CMK (cell line): ENCODE measurements at places on chromosomes 5 and 9.

DNA sequence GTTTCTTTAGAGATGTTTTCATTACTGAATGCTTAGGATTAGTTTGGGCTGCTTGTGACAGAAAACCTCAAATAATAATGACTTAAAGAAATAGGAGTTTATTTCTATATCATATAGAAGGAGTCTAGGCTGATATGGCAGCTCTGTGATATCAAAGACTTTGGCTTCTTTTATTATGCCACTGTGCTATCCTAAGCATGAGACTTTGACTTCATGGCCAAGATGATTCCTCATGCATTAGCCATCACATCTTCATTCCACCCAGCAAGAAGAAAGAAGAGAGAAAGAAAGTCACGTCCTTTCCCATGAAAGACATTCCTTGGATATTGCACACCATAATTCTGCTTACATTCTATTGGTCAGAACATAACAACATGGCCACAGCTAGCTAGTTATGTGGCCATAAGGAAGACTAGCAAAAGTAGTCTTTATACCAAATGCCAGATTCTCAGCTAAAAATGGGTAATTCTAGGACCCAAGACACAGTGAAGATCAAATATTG lies 76.2 kb downstream of the DAPK1 start:
- DNase-seq = no peak

- no peak for DNase-seq
Measured at GRCh38 chr9:114033397-114034103, 44.5 kb downstream of the AMBP start.

DNA sequence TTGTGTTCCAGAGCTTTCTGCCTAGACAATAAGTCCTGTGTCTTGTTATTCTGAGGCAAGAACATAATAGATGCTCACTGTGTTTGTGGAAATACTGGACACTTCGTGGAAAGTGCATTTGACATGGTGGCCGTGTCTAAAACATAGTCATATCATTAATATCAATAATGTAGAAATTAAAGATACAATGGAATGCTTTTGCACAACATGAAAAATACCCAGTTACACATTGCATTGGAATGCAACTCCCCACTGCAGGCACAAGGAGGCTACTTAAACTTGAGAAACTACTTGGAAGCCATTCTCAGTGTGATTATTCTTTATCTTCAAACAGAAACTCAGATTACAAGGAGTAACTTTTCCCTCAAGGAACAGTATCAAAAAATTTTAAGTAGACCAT lies 145.3 kb upstream of the ZNF462 start:
- no peak for DNase-seq

DNA sequence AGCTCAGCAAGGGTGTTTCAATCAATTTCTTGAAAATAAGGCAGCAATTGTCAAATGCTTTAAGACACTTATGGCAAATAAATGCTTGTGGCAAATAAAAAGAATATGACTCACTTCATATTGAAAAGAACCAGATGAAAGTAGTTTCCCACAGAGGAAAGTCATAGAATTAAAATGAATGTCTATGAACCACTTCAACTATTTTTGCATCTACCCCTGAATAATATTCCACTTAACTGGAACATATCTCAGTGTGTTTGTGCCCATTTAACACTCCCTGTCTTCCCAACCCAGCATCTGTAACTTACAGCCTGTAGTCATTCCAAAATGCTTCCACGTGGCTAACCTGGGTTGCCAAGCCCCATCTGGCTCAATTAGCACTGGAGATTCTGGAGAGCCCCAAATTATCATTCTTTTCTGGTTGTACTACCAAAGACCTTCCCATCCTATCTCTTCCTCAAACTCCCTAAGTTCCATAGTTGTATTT lies 84.7 kb downstream of the FEM1C start:
- no peak for DNase-seq

DNA sequence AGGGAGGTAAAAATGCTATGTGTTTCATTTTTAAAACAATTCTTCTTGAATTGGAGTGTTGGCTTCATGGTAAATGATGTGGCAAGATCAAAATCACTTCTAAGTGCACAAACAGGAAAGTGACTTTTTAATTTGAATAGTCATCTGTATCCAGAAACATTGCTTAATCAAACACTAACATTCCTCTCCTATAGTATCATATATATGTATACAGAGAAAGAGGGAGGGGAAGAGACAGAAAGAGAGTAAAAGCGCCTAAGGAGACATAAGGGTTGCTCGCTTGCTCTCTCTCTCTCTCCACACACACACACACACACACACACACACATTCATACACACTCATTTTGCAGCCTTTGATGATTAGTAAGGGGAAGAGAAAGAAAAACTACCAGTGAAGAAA lies 95.4 kb upstream of the PRDM9 start:
- no peak for DNase-seq

DNA sequence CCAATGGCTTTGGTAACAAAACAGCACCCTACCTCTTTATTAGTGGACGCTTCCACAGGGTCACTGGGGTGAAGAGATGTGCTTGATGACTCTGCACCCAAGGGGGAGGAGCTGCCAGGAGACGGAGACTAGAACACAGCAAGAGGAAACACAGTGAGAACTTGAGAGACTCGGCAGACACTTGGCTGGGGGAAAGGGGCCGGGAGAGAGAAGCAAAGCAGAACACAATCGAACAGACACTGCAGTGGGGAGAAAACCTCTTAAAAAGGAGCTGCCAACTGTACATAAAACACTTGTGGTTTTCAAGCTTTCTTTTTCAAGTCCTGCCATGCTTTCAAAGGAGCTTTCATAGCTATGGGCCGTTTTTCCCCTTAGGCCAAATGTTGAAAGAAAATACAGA lies 151.0 kb downstream of the ENTREP1 start:
- no peak for DNase-seq

GRCh38 chr5:90274216-90274615 lies 135.3 kb downstream of the CETN3 start:
- no peak for DNase-seq

- no peak for DNase-seq
Measured at GRCh38 chr5:143008809-143009521, 238.8 kb downstream of the ARHGAP26 start.

- no peak for DNase-seq
Measured at GRCh38 chr5:154472871-154473580, 5.0 kb downstream of the HAND1 start.

- no peak for DNase-seq
Measured at GRCh38 chr9:112556497-112557442, 70.1 kb downstream of the KIAA1958 start.

- DNase-seq = no peak
Measured at GRCh38 chr5:17229313-17229712, 11.9 kb downstream of the BASP1 start.

GRCh38 chr5:10461904-10462555 lies 20.4 kb downstream of the ROPN1L start:
- DNase-seq = no peak

GRCh38 chr9:34647651-34648050 lies 1.2 kb downstream of the GALT start:
- DNase-seq = no peak

GRCh38 chr9:35395076-35395705 lies 94.7 kb upstream of the RUSC2 start:
- DNase-seq = no peak

GRCh38 chr5:135810188-135810943 lies 24.1 kb upstream of the SLC25A48 start:
- no peak for DNase-seq

DNA sequence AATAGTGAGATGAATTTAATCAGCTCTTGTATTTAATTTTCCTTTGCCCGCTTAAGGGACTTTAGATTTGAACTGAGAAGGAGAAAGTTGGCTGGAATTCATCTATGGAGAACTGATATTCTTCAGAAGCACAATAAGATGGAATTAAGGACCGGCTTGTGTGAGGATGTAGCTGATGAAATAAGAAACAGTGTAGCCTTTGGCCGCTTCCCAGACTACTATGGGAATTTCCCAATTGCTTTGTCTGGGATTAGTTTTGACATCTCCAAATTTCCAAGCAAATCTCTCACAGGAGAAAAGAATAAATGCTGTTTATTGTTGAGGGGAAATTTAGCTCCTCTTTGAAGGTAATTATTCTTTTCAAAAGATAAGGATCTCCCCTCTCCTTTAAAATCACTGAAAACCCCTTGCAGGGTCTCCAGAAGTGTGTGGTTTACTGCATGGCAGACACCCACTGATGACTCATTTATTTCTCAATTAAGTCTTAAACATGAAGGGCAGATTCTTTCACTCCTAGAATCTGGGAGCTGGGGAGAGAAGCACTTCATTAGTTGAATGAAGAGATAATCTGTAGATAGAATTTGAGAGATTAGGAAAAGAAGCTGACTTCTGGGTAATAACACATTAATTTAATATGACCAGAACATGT lies 606.5 kb upstream of the ADAMTS16 start:
- DNase-seq = no peak

DNA sequence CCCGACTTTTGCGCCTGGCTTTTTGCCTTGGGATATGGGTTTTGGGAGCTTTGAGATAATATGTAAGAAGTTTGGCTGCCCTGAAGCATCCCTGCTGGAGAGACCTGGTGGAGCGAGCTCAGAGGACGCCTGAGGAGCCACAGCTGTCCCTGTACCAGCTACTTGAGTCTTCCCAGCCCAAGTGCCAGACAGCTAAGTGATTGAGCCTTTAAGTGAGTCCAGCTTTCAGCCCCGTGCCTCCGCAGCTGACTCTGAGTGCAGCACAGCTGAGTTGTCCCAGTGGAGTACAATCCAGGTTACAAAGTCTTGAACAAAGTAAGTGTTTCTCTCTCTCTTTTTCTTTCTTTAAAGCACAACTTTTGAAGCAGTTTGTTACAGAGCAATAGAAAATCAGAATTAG lies 203.8 kb upstream of the DAP start:
- DNase-seq = no peak

- DNase-seq = no peak
Measured at GRCh38 chr5:35127006-35127405, 79.3 kb upstream of the AGXT2 start.

GRCh38 chr9:123225374-123225813 lies 43.0 kb downstream of the STRBP start:
- no peak for DNase-seq

GRCh38 chr5:122312591-122313406 lies 762 bp downstream of the SNCAIP start:
- DNase-seq = no peak

- DNase-seq = no peak
Measured at GRCh38 chr5:102856389-102856777, 101.3 kb downstream of the PAM start.

- DNase-seq = no peak
Measured at GRCh38 chr9:114433720-114434255, 46.0 kb upstream of the AKNA start.

GRCh38 chr9:642014-642413 lies 199.5 kb upstream of the DMRT1 start:
- DNase-seq = peak; percentile 38

- no peak for DNase-seq
Measured at GRCh38 chr5:36701085-36701698, 94.8 kb downstream of the SLC1A3 start.

DNA sequence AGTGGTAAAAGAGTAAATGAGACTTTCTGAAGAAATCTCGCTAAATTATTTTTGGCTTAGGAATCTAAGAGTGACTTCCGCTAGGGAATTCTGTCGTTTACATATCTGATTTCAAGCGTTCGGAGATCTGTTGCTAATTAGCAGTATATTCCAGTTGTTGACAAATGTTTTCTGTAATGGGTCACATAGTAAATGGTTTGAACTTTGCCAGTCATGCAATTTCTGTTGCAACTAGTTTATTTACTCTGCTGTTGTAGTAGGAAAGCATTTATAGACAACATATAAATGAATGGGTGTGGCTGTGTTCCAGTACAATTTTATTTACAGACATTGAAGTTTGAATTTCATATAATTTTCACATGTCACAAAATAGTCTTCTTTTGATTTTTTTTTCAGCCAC lies 57.4 kb upstream of the JAK2 start:
- no peak for DNase-seq

GRCh38 chr9:78365748-78366697 lies 69.1 kb downstream of the PSAT1 start:
- no peak for DNase-seq

DNA sequence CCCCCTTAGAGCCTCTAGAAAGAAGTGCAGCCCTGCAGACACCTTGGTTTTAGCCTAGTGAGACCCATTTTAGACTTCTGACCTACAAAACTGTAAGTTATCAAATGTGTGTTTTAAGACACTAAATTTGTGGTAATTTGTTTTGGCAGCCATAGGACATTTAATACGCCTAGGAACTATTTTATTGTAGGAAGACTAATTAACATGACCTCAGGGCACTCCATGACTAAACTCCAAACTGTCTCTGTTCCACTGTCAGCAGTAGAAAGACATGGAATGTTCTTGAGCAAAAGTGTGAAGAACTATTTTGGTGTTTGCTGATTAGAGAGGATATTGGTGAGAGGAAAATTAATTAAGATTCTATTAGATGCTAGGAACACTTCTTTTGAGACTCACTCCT lies 4.1 kb upstream of the APC start:
- DNase-seq = no peak

DNA sequence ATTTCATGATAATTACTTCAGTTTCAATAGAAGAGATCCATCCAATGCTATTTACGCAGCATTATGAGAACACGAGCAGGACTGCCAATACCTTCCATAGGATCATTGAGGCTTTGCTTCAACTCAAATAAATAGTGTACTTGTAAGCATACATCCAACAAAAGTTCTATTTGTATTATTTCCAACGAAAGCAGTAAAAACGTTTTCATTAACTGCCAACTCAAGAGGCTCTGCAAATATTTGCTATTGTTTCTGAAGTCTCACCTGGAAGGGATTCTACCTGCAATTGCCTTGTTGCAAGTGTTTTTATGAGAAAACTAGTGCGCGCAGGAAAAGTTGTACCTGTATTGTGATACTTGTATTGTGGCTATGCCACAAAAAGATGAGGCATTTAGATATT lies 11.0 kb upstream of the GNPDA1 start:
- no peak for DNase-seq

- no peak for DNase-seq
Measured at GRCh38 chr5:59319250-59319649, 574.3 kb downstream of the PDE4D start.

DNA sequence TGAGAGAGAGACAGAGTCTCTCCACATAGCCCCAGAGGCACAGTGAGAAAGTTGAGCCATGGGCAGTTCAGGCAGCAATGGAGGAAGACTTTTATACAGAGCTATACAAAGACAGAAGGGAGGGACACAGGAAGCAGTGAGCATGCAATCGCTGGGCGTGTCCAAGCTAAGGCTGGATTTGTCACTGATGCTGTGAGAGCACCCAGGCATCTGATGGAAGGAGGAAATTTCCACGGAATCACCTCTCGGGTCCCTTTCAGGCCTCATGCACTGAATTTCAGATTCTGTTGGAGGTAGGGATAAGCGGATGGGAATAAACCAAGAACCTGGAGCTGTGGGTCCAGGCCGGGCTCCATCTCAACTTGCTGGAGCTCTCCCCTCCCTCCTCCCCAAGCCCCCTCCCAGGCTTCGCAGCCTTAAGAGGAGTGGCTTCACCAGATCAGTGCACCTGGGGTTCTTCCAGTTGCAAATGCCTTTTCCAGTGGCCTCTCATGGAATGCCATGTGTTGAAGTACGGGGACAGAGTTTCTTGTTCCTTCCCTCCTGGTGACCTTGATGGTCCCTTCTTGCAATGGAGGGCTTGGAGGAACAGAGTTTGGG lies 114.8 kb upstream of the ALDH1B1 start:
- no peak for DNase-seq

- no peak for DNase-seq
Measured at GRCh38 chr9:133347515-133347984, 381 bp downstream of the MED22 start.

- DNase-seq = no peak
Measured at GRCh38 chr9:92734931-92735635, 29.6 kb downstream of the BICD2 start.
